NCI-H1092 (cell line): ENCODE measurements at places on chromosomes 2 and 18.

DNA sequence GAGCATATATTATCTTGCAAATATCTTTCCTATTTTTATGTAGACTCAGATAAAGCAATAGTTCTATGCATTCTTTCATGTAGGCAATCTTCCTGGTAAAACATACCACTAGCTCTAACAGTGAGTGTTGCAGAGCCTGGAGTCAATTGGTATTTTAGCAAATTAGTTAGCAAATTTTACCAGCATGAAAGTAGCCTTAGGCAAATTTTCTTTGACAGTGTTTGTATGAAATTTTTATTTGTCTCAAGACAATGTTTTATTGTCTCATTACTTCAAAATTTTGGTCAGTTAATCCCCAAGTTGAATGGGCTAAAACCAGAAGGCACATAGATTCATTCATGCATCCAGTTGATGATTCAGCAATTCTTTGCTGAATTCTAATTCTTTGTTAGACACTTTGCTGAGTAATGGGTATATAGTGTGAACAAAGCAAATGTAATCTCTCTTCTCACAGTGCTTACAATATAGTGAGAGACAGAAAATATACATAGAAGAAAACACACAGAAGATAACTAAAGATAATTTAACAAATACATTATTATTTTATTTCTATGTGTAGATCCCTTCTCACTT, 27.1 kb downstream of the SLC38A11 start:
- DNase-seq = no peak

DNA sequence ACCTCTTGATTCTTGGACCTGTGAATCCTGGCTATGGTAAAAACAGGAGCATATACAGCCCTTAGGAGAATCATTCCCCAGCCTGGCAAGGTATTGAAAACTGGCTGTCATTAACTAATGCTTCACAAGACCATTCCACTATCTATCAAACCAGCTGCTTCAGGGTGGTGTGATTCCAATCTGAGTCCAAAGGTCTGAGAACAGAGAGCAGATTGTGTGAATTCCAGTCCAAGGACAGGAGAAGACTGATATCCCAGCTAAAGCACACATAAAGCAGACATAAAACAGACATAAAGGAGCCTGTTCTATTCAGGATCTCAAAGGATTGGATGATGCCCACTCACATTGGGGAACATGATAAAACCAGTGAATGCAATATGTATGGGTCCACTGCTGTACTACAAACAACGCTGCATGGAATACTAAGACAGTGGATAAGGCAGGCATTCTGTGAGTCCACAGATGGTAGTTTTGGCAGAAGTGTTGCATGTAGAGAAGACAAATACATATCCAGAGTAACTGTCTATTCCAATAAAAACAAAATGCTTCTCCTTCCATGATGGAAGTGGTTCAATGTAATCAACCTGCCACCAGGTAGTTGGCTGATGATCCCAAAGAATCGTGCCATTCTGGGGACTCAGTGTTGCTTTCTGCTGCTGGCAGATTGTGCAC, 363.9 kb downstream of the KCNJ3 start:
- DNase-seq = no peak

DNA sequence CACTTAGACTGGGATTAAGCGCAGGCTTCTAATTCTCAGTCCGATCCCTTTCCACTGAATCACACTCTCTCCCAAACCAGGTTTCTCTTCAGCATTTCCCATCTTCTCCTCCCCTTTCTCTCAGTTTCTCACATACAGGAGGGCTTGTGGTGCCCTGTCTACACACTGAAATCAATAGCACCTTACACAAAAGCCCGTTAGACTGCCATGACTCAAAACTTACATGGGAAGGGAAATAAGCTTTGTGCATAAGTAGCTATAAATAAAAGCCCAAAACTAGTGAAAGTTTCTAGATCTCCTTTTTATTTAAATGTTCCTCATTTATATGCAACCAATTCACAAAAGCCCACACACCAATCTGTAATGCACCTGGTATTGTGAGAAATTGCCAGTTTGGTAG, 318.4 kb downstream of the TXNL1 start:
- DNase-seq = no peak

GRCh38 chr18:25349131-25349925, 2.6 kb downstream of the ZNF521 start:
- DNase-seq = no peak

GRCh38 chr2:25912851-25913695, 34.8 kb upstream of the ASXL2 start:
- no peak for DNase-seq

DNA sequence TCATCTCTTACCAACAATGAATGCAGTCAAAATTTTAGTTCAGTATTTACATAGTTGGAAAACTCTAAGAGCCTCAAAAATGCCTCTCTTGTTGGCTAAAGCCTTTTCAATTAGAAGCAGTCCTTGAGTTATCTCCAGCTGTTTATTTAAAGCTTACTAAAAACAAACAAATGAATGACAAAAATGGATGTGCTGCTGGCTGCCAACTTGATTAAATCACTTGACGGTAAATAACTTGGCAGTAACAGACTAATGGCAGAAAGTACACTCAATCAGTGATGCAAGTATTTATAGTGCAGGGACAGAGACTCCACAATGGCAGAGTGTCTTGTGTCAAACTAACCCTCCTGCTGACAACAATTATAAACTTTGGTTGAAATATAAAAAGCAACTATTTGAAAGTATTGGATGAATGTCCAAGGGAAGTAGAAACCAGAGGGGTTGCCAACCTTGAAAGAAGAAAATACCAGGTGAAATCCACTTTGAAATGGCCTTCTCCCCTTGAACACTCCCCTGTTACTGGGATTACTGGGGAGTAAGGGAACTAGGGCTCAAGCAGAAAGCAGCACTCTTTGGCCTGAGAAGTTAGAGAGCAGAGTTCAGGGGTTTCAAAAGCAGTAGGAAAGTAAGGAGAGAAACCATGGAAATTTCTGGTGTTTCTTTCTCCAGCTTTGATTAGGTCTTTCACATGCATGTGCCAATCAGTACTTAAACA, 245.2 kb upstream of the SPHKAP start:
- DNase-seq = no peak

GRCh38 chr2:231917280-231918066, 8.7 kb downstream of the NPPC start:
- no peak for DNase-seq

- no peak for DNase-seq
These were observed 58.0 kb downstream of the SLC40A1 start for GRCh38 chr2:189522435-189523151.

- no peak for DNase-seq
These were observed 1.3 kb upstream of the CEP68 start for GRCh38 chr2:65054749-65055421.

GRCh38 chr2:34029073-34029472, 430.0 kb upstream of the FAM98A start:
- no peak for DNase-seq

GRCh38 chr2:99520813-99521212, 31.0 kb upstream of the REV1 start:
- no peak for DNase-seq

DNA sequence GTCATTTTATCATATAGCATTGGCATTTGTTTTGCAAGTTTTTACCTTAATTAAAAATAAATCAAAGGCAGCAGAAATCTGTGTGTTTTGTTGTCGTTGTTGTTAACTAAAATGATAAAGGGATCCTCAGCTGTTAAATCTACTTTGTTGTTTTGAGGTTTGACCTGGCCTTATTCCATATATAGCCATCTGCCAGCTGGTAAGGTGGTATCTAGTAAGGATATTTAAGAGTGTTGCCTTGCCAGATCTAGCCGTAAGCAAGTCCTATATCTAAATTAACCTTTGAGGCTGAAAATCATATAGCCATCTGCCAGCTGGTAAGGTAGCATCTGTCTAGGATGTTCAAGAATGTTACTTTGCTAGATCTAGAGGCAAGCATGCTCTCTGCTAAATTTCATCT, 56.6 kb downstream of the BMPR2 start:
- DNase-seq = no peak

GRCh38 chr2:60735496-60736250, 20.4 kb upstream of the PAPOLG start:
- no peak for DNase-seq

DNA sequence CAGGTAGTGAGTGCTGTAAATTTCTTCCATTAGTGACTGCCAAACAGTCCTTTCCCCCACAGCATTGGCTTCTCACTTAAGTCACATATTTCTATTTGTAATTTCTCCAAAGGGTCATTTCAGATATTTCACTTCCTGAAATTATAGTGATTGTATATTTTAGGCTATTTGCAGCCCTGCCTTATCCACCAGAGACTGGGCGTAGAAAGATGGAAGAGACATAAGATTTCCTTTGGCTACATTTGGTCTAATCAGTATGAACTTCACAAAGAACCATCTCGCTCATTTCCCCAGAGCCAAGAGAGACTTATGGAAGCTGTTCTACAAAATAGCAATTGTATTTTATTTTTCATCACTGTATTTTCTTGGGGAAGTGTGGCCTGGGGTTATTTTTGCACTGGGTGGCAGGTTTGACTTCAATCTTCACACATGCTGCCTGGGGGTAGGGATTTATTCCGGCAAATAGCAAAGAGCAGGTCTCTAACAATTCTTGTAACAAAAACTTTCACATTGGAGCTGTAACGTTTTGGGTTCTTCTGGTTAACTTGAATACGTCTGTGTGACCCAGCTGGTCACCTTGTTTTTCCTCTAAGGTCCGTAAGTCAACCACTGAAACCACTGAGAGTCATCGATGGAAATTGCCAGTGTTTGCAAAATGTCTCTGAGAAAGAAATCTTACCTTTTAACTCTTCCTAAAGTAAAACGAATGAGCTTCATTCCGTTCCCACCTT, 170.6 kb upstream of the SERPINE2 start:
- DNase-seq = no peak

DNA sequence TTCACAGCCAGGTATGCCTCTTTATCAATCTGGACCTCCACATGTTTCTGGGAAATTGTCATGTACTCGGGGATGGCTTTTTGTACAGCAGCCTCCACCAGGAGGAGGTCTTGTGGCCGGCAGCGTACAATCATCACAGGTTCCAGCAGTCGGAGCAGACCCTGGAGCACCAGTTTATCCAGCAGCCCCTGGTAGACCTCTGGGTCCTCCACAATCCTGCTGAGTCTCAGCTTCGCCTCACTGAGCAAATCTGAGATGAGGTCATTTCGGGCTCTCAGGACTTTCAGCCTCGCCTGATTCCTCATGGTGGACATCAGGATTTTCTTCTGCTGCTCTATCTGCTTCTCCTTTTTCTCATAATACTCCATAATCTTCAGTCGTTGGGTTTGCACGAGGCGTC, 32.8 kb downstream of the TMEM247 start:
- no peak for DNase-seq

DNA sequence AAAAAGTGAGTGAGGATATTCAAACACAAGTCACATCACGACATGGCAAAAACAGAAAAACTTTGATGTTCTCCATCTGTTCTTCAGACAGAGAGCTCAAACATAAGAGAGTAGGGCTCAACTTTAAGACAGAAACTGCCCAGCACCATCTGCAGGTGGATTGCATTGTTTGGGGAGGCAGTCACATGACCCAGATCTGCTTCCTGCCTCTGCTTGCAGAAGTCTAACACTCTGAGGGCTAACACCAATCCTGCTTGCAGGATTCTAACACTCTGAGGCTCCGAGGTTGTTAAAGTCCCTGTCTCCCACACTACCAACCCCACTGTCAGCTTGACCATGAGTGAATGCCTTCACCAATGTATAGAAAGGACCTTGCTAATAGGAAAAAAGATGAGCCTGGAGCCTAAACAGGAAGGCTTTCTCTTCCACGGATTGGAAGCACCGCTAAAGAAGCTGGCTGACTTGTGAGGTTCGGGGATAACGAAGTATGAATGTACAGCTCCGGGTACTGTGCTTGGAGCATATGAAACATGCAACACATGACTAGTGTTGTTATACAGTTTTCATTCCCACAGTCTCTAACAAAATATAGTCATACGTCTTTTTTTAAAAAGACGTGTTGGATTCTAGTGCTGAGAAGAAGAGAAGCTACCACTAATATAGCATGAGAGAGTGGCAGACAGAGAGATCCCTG, 176.6 kb upstream of the CREB1 start:
- DNase-seq = no peak

DNA sequence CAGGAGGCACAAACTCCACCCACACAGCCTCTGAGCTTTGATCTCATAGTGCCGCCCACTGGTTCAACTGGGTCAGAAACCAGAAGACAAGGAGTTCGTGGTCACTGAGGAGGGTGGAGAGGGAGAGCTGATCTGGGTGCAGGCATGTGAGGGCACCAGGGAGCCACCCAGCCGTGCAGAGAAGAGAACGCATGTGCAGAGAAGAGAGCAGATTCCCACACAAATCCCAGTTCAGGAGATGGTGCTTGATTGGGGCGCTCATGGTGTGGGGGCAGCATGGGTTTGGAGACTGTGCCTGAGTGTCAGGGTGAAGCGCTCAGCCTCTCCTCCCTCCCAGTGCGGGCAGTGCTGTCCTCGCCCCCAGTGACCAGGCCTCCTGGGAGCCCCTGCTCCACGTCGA, 375.2 kb upstream of the MYT1L start:
- DNase-seq = no peak

DNA sequence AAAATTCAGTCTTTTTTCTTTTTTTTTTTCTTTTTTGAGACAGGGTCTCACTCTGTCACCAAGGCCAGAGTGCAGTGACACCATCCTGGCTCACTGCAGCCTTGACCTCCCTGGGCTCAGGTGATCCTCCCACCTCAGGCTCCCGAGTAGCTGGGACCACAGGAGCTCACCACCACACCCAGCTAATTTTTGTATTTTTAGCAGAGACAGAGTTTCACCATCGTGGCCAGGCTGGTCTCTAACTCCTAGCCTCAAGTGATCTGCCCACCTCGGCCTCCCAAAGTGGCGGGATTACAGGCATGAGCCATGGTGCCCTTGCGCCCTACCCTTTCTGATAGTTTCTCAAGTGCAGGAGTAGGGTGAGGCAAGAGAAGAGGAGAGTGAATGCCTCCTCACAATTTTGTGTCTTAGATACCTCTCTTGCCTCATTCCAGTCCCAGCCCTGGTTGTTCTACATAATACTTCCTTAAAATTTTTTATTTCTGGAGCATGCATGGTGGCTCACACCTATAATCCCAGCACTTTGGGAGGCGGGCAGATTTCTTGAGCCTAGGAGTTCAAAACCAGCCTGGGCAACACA, 68.2 kb upstream of the CAB39 start:
- DNase-seq = no peak

GRCh38 chr2:3442185-3442584, 62.7 kb downstream of the TRAPPC12 start:
- DNase-seq = no peak

DNA sequence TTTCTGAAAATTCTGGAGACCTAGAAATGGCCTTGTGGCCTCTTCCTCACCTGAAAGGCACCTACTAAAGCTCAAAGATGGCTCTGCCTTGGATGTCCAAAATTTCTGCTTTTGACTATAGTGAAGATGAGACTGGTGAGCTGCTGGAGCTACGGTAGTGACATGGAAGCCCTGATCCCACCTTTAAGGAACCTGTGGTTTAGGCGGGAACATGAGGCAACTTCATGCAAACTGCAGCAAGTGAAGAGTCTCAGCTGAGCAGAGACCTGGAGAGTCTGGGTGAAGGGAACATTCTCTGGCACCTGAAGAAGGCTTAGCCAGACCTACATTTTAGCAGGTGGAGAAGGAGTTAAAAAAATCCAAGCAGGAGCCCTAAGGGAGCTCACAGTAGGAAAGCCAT, 40.0 kb downstream of the GORASP2 start:
- DNase-seq = no peak
